SW480 (cell line): ENCODE measurements at places on chromosomes 16 and 17.

DNA sequence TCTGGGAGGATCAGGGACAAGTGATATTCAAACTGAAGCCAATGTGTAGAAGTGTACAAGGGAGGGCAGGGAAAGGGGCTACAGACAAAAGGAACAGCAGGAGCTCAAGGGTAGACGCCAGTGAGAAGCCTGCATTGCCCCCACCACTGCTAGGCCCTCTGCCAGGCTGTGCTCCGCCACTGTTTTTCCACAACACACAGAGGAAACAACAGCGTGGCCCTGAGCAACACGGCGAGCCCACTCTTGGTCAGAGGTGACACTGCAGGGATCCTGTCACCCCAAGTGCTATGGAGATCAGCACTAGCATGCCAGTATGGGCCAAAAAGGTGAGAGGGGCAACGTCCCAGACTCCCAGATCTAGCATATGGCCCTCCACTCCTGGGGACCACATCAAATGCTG lies 23.4 kb downstream of the MYO18A start:
- DNase-seq: no peak

- no peak for DNase-seq
These were observed 130.0 kb downstream of the CYB561 start for GRCh38 chr17:63316100-63316499.

- DNase-seq: no peak
These were observed 868 bp downstream of the FAM20A start for GRCh38 chr17:68600067-68600930.

- DNase-seq: no peak
These were observed 1.1 kb downstream of the TK2 start for GRCh38 chr16:66548868-66549267.

DNA sequence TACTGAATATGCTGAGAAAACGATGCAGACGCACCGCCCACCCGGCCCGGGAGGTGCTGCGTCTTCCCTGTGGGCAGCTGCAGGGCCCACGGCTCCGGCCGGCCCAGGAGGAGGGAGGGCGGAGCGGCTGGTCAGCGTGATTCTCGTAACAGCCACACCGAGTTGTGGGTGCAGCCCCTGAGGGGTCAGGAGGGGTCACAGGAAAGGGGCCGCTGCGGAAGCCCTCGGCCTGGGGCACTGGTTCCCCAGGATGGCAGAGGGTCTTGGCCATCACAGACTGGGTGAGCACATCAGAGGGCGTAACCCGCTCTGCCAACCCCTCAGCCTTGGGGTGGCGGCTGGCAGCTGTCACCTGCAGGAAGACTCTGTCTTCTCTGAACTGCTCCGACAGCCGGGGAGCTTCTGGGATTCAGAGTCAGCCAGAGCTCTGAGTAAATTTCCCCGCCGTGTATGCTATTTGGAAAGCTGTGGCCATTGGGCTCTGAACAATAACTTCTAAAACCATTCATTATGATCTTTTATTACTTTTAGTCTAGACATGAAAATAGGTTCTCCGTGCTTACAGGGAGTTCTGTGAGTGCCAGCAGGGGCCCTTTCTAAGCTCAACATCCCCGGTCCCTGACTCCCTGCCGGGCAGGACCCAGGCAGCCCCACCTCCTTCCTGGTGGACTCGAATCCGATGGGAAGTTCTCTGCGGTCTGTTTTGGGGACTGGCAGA lies 87.4 kb upstream of the CHMP6 start:
- DNase-seq: no peak

DNA sequence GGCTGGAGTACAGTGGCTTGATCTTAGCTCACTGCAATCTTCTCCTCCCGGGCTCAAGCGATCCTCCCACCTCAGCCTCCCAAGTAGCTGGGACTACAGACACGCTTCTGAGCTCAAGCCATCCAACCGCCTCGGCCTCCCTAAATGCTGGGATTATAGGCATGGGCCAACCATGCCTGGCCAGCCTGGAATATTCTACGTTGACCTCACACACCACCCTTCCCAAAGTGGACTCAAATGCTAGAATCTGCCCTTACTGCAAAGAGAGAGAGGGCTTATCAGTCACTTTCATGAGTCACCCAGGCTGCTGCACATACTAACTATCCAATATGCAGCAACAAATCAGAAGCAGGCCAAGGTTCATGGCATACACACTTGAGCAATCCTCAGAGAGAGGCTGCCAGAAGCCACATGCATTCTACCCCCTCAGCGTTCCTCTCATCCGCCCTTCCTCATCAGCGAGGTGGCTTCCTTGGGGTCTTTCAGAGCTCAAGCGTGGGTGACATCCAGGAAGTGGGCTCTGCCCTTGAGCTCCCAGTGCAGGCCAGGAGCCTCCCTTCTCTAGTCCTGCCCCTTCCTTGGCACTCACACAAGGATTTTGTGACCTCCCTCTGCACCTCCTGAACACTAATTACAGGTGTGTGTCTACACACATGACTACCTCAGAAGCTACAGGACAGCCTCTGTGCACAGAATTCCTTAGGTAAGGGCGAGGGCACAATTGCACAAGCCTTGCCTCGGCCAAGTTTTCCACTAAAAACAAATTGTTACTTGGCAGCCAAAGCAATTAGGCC lies 24.8 kb upstream of the SIAH1 start:
- DNase-seq: peak; percentile 24

GRCh38 chr16:10554569-10554968 lies 25.8 kb downstream of the EMP2 start:
- DNase-seq: no peak

DNA sequence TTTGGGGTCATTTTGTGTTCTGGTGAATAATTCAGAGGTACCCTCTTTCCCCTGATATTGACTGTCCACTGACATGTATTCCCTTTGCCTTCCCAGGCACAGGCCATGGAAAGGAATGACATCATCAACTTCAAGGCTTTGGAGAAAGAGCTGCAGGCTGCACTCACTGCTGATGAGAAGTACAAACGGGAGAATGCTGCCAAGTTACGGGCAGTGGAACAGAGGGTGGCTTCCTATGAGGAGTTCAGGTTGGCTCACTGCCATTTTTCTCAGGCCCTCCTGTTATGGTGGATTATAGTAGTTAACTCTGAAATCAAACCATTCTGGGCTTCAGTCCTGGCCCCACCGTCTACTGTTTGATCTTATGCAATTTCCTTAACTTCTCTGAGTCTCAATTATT lies 1.6 kb upstream of the EFTUD2 start:
- no peak for DNase-seq

DNA sequence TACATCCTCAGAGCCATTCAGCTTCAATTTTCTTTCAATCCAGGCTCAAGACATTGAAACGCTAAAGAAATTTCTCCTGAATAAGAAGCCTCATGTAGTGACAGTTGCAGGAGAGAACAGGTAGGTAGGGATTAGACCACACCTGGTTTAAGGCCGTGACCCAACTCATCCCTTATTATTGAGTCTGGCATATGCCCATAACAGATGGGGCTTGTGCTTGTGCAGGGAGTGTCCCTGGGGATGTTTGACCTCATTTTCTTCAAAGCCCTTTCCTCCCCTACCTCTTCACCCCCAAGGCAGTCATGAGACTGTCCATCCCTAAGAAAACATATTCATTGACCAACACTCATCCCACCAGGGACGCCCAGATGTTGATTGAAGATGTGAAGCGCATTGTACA lies 24.3 kb downstream of the SUPT6H start:
- DNase-seq: no peak

DNA sequence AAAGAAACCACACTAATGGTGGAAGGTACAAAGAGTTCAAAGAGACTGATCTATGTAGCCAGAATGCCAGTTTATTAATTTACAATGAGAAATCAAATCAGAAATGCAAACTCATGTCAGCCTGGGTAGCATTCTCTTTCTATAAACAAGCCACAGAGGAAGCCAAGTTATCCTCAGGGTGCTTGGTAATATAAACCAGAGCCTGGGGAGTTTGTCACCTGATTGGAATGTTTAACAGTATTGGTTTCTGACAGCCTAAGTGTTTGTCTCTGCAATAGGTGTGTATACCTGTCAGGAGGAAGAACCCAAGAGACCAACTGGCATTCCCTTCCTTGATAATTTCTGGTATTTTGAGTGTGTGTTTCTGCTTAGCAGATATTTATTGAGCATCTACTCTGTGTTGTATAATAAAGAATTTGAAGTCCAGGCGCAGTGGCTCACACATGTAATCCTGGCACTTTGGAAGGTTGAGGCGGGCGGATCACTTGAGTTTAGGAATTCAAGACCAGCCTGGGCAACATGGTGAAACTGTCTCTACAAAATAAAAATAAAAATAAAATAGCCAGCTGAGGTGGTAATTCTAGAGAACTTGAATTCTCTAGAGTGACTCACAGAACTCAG lies 3.1 kb upstream of the C17orf58 start:
- DNase-seq: peak; percentile 62

- DNase-seq: peak; percentile 73
These were observed 147.4 kb downstream of the SEC14L1 start for GRCh38 chr17:77288115-77288619.

GRCh38 chr17:47325176-47325575 lies 1.4 kb downstream of the EFCAB13 start:
- no peak for DNase-seq

GRCh38 chr16:66677179-66677578 lies 19.4 kb downstream of the CMTM4 start:
- no peak for DNase-seq

- peak; percentile 53 for DNase-seq
These were observed 6.7 kb downstream of the RHBDF1 start for GRCh38 chr16:65745-66144.

GRCh38 chr16:4376893-4377572 lies 5.4 kb downstream of the VASN start:
- DNase-seq: no peak

GRCh38 chr16:62939687-62940086 lies 903.4 kb upstream of the CDH8 start:
- DNase-seq: no peak

- no peak for DNase-seq
These were observed 13.2 kb upstream of the RPTOR start for GRCh38 chr17:80531400-80531799.

GRCh38 chr17:61489719-61490490 lies 37.7 kb downstream of the TBX4 start:
- no peak for DNase-seq

GRCh38 chr16:48310908-48311641 lies 63.7 kb upstream of the ABCC11 start:
- no peak for DNase-seq

- peak; percentile 64 for DNase-seq
These were observed 51.6 kb downstream of the NT5M start for GRCh38 chr17:17354560-17355349.

DNA sequence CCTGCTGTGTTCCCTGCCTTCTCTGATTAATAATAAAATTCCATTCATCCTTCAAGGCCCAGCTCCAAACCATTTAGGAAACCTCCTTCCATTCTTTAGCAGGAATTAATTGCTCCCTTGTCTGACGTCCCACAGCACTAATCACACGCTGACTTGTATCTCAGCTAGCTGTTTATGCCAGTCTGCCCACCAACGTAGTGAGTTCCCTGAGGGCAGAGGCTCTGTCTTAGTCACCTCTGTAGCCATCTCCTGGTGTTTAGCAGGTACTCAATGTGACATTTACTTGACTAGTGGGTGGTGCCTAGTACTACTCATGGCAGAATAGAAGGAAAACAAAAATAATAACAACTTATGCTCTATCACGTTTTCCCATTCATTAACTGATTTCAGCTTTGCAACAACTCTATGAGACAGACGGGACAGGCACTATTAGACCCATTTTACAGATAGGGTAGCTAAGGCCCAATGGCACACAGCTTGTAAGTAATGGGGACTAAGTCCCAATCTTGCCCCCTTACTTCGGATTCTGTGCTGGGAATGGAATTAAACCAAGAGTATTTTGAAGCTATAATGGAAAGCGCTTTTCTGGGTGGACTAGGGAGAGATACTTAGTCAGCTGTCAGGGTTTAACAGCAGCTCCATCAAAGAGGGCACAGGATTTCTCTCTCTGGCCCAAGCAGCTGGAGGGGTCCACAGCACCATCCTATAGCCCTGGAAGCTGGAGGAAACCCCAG lies 931 bp upstream of the WIPF2 start:
- no peak for DNase-seq

- no peak for DNase-seq
These were observed 36.7 kb downstream of the ARHGAP17 start for GRCh38 chr16:24978370-24978914.

DNA sequence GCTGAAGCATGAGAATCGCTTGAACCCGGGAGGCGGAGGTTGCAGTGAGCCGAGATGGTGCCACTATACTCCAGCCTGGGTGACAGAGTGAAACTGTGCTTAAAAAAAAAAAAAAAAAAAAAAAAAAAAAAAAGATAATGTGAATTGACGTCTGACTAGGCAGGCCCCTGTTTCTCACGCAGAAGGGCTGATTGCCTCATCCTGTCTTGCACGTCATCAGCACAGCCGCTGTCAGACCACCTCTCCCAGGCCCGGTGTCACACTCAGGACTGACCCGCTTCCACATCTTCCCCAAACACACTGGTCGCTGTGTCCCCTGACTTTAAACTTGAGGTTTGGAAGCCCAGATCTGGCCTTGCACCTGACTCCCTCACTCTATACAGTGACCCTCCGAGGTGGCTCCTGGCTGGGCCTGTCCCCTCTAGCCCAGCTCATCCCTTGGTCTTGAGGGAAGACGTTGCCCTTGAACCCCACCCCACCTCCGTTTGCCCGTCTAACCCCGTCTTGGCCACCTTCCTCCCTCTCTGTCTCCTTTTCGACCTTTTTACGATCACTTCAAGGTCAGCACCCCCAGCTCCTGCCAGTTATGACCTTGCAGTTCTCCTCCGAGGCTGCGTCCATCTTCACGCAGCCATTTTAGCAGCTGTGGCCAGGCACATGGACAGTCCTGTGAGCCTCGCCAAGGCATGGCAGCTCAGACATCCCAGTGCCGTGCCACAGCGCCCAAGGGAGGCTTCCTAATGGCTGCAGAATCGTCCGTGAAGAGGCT lies 149.9 kb upstream of the PLCG2 start:
- no peak for DNase-seq

DNA sequence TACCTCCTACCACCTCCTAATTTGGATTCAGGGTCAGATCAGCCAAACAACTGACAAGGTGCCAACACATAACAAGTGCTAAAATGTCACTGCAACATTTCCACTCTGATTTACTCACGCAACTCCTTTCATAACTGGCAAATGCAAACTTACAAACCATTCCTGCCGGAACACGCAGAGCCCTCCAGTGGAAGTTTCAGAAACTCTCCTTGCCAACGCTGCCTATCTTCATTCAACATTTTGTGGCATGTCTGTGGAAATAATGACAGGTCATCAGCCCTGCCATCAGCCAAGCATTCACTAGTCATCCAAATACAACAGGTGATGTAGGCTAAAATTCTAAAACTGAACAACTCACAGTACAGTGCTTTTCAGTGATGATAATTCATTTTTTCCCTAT lies 37.7 kb upstream of the OR3A1 start:
- DNase-seq: peak; percentile 22

DNA sequence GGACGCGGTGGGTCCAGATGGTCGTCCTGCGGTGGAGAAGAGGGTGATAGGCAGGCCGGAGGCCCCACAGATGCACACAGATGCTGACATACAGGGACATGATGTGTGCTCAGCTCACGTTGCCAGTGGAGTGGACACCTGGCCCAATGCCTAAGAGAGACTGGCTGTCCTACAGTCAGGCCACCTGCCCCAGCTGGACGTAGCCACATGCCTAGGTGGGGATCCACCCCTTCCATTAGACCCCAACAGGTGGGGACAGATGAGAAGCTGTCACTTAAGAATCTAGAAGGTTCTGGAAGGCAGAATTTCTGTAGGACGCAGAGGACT lies 117.6 kb upstream of the ZNF750 start:
- DNase-seq: no peak
